ENCODE measurements at places on chromosomes 2 and 18.
A peak's percentile ranks its signal among the peaks of the same experiment; 100 is the strongest.

DNA sequence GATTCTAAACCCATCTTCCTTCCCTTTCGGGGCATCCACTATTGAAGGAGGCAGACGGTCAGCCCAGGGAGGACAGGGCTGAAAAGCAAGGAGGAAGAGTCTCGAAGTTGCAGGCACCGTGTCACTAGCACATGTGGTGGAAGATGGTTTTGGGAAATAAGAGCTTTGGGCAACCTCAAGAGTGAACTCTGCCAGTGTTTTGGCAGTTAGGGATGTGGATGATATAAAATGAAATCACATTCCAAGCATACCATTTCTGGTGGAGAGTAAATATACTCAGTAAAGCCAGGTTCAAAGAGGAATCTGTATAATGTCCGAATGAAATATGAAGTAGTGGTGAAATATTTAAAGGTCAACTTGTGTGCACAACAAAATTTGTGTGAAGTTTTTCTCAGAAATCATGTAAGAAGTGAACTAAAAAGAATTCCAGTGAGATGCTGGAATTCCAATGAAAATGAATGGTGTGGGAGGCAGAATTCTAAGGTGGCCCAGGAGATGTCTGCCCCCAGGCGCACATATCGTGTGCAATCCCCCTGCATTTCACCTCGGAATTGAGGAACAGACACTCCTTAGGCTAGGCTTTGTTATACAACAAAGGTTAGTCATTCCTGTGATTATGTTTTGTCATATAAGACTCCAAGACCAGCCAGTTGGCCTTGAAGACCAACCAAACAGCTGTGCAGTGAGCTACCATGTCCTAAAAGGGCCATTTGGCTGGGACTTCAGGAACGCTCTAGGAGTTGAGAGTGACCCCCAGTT, 147.1 kb downstream of the SH3BP4 start:
- no peak for DNase-seq

DNA sequence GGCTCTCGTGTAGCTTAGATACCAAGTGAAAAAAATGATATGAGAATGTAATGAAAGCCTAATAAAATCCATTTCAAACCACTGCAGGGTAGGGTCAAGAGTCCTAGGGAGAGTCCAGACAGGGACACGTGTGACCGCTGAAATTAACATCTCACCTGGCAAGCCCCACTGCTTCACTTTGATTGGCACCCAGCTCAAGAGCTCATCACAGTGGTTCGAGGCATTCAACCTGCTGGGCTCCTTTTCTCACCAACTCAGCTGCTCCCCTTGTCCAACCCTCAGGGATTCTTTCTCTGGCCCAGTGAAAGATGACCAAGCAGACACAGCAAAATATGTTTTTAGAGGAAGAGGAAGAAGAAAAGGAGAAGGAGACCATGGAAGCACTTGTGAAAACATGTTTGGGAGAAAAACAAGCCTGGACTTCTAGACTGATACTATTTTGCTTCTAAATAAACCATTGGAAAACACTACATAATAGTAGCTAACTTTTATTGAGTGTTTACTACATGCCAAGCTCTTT, 49.2 kb upstream of the CREB1 start:
- no peak for DNase-seq

DNA sequence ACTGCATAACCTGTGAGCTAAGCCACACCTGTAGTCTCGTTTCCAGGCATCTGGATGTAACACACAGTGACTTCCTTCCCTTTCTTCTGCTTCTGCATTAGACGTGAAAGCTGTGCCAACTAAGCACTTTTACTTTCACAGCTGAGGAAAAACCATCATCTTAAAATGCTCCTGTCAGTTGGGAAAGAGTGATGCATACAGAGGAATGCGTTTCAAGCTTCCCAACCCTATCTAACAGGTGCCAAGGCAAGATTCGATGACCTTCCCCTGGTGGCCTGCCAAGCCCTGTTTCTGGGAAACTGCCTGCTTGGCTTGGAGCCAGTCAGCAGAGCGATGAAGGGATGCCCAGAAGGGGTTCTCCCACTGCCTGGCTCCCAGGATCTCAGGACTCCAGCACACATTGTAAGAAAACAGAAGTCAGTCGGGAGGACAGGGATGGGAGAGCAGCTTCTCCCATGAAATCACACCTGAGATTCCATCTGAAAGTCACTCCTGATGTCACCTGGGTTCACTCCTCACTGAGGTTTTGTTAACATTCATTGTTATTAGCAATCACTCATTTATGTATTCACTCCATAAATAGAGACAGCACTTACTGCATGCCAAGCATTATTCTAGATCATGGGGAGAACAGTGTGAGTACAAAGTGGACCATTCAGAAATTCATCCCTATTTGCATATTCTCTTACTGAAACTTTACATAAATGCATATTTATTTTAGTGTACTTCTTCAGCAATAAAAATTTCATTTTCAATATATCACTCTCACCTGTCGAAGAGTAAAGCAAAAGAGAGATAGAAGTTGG, 64.1 kb downstream of the DTNA start:
- no peak for DNase-seq

DNA sequence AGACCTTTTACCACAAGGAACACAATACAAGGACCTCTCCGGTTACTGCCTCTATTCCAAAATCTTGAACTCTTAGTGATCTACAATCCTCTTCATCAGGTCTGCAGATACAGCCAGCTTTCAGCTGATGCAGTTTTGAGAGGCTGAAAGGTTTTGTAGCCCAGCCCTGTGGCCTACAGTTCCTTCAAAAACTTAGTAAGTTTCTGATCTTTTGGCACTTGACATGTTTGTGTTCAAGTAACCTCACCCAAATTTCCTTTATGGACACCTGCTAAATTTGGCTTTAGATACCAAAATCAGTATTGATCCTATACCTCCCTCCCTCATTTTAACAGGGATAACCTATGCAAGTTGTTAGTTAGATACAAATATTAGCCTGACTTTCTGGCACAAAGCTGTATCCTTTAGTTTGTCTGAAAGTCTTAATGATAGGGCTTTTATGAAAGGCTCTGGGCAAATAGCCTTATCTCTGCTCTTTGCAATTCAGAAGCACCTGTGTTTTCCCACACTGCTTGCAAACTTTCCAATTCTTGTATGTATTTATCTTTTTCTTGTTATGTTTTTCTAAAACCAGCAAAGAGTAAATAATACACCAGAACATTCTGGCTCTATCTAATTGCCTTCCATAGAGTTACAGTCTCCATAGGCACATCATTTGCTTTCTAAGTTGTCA, 650.5 kb upstream of the KLHL29 start:
- no peak for DNase-seq

GRCh38 chr2:177363332-177363731, 29.2 kb upstream of the AGPS start:
- DNase-seq, result no peak

DNA sequence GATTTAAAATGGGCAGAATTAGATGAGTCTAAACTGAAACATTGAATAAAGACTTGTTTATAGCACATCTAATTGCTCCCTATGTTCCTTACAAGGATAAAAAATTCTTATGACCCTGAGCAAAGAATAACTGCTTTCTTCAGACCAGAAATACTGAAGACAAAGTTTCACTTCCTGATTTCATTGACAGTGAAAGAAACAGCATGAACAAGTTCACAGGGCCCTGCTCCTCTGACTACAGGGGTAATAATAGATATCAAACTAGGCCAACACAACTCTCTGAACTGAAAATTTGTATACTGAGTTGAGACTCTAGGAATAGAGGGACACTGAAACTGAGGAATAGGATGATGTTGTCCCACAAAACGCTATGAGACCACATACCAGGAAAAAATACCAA, 1383.3 kb upstream of the CDH2 start:
- DNase-seq, result no peak

DNA sequence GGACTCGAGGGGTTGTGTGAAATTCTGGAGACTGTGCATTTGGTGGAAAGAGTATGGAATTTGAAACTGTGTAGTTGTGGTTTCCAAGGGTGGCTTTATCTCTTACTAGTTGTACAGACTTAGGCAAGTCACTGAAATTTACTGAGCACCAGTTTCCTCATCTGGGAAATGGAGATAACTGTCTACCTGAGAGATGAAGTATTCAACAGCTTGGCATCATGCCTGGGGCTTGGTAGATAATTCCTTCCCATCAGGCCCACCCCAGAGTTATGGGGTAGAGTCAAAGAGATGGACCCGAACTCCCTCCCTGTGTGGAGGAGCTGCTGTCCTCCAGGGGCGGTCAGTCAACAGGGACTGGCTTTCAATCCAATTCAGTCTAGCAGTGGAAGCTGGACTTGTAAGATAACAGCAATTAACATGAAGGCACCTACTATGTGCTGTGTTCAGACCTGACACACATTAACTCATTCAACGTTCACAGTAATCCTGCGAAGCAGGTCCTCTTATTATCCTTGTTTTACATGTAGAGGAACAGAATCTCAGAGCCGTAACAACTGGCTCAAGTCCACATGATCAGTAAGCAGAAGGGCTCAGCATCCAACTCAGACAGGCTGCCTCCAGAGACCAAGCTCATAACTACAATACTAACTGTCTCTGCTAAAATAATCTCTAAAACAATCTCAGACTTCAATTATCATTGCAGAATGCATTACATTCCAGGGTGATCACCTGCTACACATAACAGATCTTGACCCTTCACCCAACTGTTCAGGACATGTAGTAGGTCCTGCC, 432.1 kb downstream of the LPIN1 start:
- DNase-seq, result no peak

GRCh38 chr2:159573846-159574606, 42.3 kb downstream of the BAZ2B start:
- DNase-seq, result no peak

GRCh38 chr2:41698678-41699422, 349.0 kb upstream of the PKDCC start:
- peak; percentile 7 for DNase-seq

DNA sequence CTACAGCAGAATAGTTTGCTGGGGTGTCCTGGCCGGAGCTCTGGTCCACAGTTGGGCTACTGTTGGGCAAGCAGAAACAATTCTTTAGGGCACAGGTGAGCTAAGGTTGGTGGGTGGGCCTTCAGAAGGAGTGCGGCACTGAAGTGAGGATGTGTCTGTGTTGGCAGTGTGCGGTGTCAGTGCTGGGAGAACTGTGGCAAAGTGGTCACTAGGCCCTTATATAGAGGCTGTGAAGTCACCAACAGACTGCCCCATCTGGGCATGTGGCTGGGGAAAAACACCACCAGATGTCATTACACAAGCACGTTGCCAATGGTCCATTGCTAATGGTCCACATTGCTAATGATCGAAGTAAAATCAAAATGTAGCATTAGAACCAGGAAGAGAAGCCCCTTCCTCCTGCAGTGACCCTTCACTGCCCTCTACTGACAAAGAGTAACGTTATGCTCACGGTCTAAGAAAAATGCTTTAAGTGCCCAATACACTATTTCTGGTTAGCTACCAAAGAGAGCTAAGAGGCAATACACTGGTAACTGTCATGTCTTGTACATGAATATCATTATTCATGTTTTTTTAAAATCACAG, 21.3 kb downstream of the SCN1A start:
- DNase-seq, result no peak

DNA sequence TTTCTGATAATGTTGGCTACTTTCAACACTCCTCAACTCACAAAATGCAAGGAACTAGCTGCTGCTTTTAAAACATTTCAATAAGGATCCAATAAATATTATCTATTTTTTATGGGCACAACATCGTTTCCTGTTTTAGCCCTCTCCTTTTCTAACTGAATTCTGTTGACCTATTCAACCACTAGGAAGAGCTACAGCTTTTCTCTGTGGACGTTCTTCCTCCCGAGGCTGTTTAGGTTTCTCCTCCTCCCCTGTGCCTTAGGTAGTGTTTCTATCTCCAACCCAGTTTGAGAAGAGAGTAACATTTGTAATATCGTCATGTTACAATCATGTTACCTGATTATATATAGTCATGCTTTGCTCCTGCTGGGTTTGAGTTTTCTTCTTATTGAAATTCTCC, 91.3 kb upstream of the ITGB6 start:
- DNase-seq, result no peak

DNA sequence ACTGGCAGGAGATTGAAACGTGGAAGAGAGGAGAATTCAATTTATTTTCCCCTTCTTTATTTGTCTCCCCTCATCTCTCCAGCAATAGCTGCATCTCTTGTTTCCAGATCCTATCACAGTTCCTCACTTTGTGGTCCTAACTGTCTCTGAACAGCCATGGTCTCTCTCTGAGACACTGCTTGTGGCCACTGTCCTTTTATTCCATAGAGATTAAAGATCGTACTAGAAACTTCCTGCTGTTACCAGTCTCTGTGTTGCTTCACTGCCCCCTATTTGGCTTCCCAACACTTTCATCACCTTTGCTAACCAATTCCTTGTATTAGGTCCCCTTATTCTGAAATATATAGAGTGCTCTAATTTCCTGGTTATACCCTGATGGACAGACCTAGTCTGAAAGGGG, 48.9 kb upstream of the CAVIN2 start:
- DNase-seq, result no peak

GRCh38 chr18:47936952-47937351, 6.5 kb upstream of the SMAD2 start:
- DNase-seq, result no peak

DNA sequence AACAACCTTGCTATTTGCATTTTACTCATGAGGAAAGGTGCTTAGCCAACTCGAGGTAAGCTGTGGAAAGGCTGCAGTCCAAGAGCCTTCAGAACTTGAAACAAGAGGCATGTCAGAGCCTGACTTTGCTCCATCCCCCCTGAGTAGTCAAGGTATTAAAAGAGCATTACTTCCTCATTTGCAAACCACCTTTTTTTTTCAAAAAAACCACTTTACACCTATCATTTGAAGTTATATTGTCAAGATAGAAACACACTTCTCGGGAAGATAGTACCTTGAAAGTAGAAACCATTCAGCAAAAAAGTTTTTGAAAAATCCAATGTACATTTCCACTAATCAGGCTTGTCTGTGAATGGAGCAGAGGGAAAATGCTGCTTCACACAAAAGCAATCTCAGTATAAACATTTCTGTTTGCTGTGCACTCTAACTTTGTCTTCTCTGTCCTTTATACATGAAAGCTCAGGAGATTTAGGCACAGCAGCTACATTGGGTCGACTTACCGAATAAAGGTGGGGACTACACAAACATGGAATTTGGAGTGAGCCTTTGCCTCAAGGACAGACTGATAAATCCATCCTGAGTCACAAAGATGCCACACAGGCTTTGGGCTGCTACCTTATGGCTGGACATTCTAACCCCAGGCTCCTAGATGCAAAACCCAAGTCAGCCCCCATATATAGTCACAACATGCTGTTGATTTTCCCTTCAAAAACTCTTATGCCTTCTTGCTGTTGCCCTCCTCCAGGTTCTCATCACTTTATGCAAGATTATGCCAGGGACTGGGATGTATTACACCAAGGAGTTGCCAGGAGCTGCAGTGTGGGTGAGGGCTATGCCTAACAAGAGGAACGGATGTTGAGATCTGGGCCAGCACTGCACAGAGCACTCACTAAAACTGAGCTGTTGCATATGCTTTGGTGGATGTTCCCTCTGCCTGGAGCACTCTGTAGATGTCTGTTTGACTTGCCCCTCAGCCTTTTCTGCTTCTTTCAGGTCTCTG, 41.4 kb upstream of the EML4 start:
- DNase-seq, result no peak

- no peak for DNase-seq
These were observed 97.4 kb upstream of the LRATD1 start for GRCh38 chr2:14535156-14535555.

- no peak for DNase-seq
These were observed 1.8 kb downstream of the LCLAT1 start for GRCh38 chr2:30448866-30449265.
